ENCODE measurements at places on chromosomes 5 and 9. TPM values are rescaled to one million over a fixed set of nuclear protein-coding genes. Genes with fewer than 3 reads are reported as not detected.
A peak's percentile ranks its signal among the peaks of the same experiment; 100 is the strongest.

The SELENOP gene
- not detected for total RNA-seq

DNA sequence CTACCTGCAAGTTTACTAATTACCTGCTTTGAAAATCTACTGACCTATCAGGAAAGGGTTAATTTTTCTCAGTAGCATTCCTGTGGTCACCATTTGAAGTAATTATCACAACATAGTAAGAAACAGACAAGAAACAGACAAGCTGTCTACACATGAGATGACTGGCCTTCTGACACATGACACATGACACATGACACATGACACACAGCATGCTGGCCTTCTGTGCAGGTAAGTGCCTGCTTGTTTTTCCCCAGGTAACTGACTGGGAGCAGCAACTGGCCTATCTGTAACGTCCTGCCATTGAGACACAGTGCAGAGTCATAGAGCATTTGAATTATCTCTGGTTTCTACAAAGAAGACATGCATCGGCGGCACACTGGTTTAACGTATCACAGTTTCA lies 222.4 kb downstream of the CTNND2 start:
- no peak for DNase-seq

- no peak for DNase-seq
Observed at GRCh38 chr9:20139763-20140290, 351.0 kb upstream of the SLC24A2 start.

DNA sequence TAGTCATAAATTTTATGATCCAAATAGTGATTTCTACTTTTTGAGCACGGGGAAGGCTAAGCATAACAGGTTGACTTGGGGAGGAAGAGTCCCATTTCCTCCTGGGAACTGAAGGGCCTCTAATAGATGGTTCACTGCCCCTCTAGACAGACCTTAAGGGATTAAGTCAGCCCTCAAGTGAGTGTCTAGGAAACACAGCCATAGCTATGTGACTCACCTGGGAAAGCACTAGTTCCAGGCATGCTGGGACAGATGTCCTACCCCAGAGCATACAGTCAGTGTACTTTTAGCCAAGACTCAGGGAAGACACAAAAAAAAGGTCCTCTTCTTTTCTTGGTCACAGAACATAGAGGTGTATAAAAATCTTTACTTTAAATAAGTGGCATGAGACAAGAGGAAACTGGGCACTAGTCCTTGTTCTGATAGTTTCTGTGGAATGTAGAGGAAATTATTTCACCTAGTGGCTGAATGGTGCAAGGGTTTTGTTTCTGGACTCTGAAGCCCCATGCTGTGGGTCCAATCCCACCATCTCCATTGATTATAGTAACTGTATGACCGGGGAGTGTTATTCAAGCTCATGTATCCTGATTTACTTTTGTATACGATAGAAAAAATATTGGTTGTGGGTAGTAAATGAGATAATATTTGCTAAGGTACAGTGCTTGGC lies 86.0 kb downstream of the NREP start:
- DNase-seq, result no peak

DNA sequence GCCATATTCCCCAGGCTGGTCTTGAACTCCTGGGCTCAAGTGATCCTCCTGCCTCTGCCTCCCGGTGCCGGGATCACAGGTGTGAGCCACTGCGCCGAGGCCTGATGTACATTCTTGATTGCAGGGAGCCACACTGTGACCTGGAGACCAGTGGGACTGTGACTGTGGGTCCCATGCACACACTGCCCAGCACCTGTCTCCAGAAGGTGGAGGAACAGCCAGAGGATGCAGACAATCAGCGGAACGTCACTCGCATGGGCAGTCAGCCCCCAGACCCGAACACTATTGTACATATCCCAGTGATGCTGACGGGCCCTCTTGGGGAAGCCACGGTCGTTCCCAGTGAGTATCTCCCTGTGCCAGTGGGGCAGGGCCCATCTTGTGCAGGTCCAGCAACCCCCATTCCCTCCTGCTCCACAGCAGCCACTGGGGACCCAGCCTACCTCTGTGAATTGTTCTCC lies 147.3 kb downstream of the CACNA1B start:
- no peak for DNase-seq

- DNase-seq, result no peak
Observed at GRCh38 chr5:34455098-34455497, 201.0 kb upstream of the RAI14 start.

The FOXD4 gene
- 0.38 TPM for total RNA-seq

The CDHR2 gene
- 1.1 TPM for total RNA-seq

The GCNT4 gene
- total RNA-seq, result 5.1 TPM

The C5orf52 gene
- total RNA-seq, result not detected

The STKLD1 gene
- 1.4 TPM for total RNA-seq

DNA sequence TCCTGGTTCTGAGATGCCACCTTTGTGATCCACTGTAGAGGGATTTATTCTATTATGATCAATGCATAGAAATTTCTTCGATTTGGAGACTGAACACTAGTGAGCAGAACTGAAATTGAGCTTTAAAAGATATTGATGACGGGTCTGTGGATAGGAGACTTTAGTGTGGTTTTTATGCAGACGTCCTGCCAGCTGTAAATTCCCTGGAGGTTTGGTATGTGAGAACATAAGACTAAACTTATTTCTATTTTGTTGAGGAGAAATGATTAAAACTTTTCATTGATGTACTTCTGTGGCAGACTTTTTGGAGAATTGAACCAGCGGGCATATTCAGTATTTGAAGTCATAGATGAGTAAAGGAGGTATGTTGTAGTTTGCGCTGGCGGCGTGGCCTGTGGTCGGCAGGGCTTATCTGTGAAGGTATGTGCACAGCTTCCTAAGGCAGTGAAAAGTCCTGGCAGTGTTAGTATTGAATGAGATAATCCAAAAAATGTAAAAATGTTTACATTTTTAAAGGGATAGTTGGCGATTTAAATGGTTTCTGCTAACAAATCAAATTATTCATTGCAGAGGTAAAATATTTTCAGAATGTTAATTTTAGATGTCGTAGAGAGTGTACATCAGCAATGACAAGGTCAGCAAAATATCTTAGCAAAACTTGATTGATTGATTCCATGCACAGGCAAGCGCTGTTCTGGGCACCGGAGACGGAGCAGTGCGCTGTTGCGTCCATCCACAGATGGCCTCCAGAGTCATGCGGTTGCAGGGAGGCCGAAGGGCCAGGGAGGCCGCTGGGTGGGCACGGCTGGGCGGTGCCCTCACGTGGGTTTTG lies 20.4 kb downstream of the TENT4A start:
- DNase-seq, result no peak

- no peak for DNase-seq
Observed at GRCh38 chr5:307306-307705, 14.2 kb upstream of the AHRR start.

GRCh38 chr9:96524045-96524444 lies 74.1 kb downstream of the HABP4 start:
- no peak for DNase-seq

GRCh38 chr9:108783326-108783725 lies 72.5 kb downstream of the ACTL7B start:
- no peak for DNase-seq

DNA sequence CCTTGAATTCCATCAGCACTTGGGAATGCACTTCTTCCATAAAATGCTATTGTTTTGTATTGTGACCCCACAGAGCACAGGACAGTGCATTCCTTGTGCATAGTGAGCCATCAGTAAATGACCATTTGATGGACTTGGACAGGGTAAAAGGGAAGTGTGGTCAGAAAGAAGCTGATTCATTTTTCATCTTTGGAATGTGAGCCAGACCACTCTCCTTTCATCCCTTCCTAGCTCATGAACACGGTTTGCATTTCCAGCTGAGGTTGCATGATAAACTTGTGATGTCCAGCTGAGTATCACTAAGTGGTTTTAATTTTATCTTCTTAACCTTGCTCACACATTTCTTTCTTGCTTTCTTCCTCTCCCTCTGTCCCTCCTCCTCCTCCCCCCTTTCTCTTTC lies 101.3 kb downstream of the NUDT12 start:
- no peak for DNase-seq

DNA sequence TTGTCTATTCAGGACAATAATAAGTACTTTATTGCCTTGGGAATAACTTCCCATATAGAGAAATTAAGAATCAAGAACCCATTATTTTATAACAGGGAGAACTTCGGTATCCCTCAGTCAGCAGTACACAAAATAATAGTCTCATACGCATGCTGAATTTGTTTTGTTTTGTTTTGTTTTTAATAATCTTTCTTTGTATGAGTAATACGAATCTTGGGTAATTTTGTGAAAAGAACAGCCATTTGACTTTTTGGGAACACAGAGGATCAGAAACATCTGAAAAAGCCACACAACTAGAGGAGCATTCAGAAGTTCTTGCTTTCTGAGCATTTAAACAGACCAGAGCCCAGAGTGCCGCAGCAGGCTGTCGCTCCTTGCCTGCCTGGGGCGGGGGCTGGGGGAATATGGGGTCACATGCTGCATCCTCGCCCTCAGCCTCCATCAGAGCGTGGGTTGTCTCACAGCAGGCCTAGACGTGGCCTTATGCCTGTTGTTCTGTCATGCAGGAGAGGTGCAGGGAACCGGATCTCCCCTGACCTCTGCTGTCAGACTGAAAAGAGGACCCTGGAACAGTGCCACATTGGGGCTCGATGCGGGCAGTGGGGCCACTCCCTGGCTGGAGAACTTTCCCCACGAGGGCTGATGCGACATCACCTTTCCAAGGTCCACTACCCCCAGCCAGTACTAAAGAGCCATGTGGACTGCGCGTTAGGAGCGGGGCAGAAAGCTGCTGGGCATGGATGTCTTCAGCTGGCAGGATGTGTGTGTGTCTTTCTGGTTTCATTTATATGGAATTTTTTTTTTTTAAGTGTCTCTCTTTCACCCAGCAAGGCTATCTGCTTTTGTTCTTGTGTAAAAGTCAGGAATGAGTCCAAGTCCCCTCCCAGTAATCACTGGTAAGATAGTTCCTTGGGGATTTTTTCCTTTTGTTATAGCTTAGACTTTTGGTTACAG lies 133.4 kb upstream of the OTULINL start:
- no peak for DNase-seq

DNA sequence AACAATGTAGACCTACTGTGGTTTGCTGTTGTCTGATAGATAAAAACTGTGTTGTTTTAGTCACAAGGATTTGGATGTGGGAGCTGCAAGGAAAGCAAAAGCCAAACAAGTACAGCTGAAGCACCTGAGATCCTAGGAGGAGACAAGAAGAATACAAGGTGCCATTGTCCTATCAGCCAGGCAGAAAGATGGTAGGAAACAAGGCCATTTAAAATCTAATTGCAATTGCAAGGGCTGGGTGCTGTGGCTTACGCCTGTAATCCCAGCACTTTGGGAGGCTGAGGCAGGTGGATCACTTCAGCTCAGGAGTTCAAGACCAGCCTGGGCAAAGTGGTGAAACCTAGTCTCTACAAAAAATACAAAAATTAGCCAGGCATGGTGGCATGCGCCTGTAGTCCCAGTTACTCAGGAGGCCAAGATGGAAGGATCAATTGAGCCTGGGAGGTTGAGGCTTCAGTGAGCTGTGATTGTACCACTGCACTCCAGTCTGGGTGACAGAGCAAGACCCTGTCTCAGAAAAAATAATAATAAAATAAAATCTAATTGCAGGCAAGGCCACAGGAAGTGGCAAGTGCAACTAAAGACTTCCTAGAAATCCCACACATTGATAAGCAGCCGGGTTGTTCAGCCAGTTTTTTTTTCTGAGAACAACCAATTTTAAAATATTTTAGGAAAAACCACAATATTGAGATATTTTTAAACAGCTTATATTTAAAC lies 22.6 kb downstream of the DOCK8 start:
- no peak for DNase-seq

The UBE2QL1 gene
- not detected for total RNA-seq

The SMIM33 gene
- 0.99 TPM for total RNA-seq

DNA sequence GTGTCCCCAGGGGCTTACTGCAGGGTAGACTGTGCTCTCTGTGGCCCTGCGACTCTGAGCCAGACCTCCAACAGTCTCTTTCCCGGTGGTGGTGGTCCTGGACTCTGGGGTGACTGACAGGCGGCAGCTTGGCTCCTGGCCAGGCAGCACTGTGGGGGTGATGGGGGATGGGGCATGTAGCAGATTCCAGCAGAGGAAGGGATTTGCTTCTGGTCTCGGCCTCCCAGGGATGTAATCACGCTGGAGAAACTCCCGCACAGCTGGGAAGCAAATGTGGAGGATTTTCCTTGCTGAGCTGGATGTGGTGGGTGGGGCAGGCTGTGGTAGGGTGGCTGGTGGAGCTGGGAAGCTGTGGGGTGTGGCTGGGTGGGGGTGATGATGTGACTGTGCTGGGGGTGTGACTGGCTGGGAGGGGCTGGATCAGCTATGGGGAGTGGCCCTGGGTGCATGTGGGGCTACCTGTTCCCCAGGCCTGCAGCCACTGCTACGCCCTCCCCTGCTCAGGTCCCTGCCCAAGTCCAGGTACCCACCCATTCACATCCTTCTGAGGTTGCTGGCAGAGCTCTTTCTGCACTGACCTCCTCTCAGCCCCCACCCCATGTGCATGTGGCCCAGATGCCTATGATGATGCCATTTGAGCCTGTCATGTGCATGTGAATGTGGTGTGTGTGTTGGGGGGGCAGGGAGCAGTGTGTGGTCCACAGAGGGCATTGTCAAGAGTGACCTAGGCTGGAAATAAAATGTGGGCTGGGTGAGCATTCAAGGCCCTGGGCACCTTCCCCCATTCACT lies 3.8 kb downstream of the NDST1 start:
- DNase-seq, result no peak

DNA sequence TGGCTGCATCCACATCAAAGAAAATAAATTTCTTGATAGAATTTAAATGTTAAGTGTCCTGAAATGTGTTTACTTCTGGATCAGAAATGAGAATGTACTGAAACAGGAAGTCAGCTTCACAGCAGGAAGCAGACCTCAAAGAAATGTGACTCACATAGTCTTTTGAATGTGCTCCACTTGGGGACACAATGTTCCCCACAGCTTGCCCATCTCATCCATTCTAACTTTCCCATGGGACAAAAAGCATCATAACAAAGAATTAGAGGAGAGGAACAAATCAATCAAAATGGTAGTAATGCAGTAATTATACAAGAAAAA lies 85.7 kb downstream of the GRAMD2B start:
- no peak for DNase-seq

GRCh38 chr5:177309351-177310191 lies 2.1 kb downstream of the MXD3 start:
- peak; percentile 55 for DNase-seq

- DNase-seq, result no peak
Observed at GRCh38 chr9:23826120-23826629, at the start of gene ELAVL2. ELAVL2 (minus strand) TSS chr9:23826240; CDS start chr9:23762234, 64,006 bp downstream.

The TMEM215 gene
- total RNA-seq, result not detected

The GGTA1 gene
- not detected for total RNA-seq
